ENCODE measurements at places on chromosomes 1 and 21.

DNA sequence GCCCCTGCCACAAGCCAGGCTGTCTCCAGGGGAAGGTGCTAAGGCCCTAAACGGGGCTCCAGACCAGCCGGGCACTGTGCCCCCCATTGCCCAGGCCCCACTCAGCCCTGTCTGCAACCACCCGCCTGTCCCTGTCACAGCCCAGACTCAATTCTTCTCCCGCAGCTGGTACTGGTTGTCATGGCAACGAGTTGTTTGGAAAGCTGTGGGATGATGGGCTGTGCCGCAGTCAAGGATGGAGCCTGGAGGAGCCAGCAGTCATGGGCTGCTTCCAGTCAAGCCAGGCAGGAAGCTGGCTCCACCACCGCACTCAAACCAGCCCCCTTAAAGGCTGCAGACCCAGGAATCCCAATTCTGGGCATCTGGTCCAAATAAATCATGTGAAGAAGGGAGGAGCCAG, 4.2 kb downstream of the SPOCD1 start:
- DNase-seq = peak; percentile 15

GRCh38 chr21:15160136-15160535, 95.3 kb upstream of the NRIP1 start:
- DNase-seq = no peak

DNA sequence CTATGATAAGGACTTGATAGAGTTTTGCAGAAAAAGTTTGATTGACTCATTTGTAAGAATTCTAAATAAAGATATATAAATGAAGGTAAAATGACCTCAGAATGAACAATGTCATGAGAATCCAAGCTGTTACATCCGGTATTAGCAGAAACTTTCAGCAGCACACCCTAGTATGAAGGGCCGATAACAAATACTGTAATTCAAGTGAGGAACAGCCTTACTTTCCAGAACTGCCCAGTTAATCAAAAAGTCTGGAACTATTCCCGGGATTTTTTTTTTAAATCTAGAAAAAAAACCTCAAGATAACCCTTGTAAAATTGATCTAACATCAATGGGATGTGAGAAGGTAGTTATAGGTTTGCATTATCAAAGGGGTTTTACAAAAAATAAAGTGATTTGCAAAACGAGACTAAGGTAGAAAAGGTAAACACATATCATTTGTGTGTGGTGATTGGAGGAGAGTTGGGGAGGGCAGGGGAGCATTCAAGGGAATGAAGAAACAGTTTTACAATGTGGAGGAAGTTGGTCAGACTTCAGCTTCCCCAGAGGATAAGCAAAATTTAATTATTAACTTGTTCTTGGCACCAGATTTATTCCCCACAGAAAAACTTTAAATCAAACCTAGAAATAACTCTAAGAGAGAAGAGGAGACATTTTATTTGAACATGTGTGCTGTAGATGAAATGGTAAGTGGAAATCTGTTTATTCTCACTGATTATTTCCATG, 75.9 kb upstream of the VCAM1 start:
- no peak for DNase-seq

DNA sequence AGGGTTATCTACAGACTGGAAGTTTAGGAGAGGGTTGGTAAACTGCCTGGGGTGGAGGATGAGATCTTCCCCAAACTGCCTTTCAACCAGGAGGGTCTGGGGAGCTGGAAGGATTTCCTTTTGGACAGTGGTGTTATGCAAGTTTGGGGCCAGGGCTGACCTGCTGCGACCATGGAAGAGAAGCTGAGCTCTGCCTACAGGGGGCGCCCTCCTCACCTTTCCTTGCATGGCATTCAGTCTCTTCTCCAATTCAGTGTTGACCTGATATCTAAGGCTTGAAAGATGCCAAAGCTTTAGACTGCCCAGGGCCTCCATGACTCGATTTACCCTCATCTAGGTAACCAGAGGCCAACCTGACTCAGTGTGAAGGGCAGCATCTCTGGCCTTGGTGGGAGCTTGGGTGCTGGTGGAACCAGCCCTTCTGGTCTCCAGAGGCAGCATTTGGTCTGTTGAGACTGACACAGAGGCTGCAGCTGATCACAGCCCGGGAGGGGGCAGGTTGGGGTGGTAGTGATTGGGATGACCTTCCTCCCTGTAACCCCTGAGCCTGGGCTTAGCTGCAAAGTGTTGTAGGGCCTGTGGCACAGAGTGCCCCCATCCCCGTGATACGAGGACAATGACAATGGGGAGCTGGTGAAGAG, 170.0 kb downstream of the GRIK3 start:
- no peak for DNase-seq

DNA sequence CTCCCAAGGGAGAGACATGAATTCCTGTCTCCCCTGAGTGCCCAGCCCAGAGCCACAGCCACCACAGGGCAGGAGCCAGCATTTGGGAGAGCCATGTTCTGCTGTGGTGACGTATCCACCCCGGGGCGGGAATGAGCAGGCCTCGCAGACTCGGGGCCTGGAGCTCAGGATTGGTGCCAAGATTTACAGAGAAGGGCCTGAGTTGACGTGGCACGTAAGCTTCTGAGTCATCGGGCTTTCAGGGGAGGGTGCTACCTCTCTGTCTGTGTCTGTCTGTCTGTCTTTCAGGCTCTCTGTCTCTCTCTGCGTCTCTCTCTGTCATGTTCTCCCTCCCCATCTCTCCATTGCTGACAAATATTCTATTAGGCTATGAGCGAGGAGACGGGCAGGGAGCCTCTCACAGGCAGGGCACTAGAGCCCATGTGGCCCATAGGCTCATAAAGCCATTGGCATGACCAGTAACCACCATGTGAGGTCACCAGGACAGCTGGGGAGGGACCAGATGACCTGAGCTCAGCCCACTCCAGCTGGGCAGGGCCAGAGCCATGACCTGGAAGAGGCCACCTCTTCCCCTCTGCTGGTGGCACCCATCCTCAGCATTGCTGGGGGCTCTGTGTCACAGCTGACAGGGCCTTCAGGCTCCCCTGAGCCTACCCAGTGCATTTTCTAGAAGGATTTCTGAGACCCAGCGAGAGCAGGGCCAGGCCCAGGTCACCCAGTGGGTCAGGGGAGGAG, 300.0 kb upstream of the VAMP3 start:
- DNase-seq = no peak

DNA sequence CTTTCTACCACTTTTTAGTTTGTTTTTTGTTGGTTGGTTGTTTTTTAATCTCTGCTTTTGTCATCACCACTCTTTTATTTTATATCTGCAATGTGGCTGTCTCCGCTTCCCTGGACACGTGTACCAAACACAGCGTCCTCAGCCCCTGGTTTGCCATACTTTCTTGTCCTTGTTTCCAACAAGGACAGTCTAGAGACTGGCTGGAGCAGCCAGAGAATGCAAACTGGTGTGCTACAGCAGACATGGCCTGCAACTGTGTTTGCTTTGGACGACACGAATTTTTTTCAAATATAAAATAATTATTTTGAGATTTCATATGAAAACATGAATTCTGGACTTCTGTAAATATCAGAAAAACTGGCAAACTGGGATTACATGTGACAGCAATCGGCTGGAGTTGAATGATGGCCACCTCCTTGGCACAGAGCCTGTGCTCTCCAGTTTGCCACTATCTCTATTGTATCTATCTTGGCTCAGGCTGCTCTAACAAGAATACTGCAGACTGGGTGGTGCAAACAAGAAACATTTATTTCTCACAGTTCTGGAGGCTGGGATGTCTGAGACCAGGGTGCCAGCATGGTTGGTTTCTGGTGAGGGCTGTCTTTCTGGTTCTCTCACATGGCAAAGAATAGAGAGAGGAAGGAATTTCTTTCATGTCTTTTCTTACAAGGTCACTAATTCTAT, 34.6 kb upstream of the POU2F1 start:
- DNase-seq = no peak

- no peak for DNase-seq
These were observed 986.0 kb downstream of the TTLL7 start for GRCh38 chr1:83012950-83013349.

- DNase-seq = no peak
These were observed 18.6 kb downstream of the NADK start for GRCh38 chr1:1759456-1760344.

Measured in NCI-H2081 treated with DMSO at 0.1 percent for 48 hours (cell line).